ENCODE measurements at places on chromosomes 12 and 14.

GRCh38 chr12:67540920-67541624 lies 107.5 kb upstream of the DYRK2 start:
- DNase-seq, result no peak

GRCh38 chr14:53564870-53565269 lies 391.8 kb downstream of the BMP4 start:
- no peak for DNase-seq

- no peak for DNase-seq
These were observed 271.4 kb downstream of the DUSP6 start for GRCh38 chr12:89080793-89081465.

- DNase-seq, result no peak
These were observed 198.0 kb upstream of the RTL1 start for GRCh38 chr14:101101456-101102056.

DNA sequence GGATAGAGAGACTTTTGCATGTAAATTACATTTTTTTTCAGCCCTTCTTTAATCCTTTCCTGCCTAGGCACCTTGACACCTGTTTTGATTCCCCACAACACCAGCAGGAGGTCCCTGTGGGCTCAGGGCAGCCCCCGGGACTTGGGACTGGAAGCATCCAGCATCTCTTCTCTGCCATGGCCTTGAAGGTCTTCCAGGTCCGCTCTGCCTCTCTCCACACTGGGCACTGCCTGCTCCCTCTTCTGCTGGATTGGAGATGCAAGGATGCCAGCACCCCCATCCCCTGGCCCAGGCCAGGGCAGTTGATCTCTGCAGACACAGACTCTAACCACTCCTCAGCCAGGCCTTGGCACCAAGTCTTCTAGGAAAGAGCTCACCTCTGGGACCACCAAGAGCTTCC lies 134.5 kb upstream of the C14orf180 start:
- no peak for DNase-seq

GRCh38 chr12:74021937-74022336 lies 515.7 kb upstream of the ATXN7L3B start:
- DNase-seq, result no peak

All from stimulated activated CD4-positive, alpha-beta T cell treated with anti-CD3 and anti-CD28 coated beads, TNF-alpha, amount 100 ng/mL, for 1 hour (primary cell).